Pancreas (tissue), 10 donors: ENCODE measurements at places on chromosomes 4 and X. TPM values are rescaled to one million over a fixed set of nuclear protein-coding genes. Genes with fewer than 3 reads are reported as not detected.
A peak's percentile ranks its signal among the peaks of the same experiment; 100 is the strongest.

DNA sequence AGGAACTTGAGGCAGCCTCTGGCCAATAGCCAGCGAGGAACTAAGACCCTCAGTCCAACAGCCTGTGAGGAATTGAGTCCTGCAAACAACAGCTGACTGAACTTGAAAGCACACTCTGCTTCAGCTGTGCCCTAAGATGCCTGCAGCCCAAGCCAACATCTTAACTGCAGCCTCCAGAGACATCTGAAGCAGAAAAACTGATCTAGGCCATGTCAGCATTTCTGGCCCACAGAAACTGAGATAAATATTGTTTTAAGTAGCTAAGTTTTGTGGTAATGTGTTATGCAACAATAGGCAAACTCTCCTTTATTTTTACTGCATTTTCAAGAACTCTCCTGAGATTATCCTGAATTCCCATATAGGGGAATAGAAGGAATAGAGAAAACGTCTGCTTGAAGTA is 24.4 kb upstream of the PIGA start:
- no peaks in the 10 kb centered on the region for H3K27me3 ChIP-seq
- H3K4me3 ChIP-seq = no peak overlapping the region
- no peaks in the 10 kb centered on the region for H3K36me3 ChIP-seq
- H3K27ac ChIP-seq = no peak overlapping the region
- DNase-seq = no peak

GRCh38 chr4:95531141-95531540 is 17.6 kb downstream of the UNC5C start:
- no peak overlapping the region for H3K27ac ChIP-seq
- no peak for DNase-seq
- no peaks in the 10 kb centered on the region for H3K27me3 ChIP-seq
- no peaks in the 10 kb centered on the region for H3K4me1 ChIP-seq

DNA sequence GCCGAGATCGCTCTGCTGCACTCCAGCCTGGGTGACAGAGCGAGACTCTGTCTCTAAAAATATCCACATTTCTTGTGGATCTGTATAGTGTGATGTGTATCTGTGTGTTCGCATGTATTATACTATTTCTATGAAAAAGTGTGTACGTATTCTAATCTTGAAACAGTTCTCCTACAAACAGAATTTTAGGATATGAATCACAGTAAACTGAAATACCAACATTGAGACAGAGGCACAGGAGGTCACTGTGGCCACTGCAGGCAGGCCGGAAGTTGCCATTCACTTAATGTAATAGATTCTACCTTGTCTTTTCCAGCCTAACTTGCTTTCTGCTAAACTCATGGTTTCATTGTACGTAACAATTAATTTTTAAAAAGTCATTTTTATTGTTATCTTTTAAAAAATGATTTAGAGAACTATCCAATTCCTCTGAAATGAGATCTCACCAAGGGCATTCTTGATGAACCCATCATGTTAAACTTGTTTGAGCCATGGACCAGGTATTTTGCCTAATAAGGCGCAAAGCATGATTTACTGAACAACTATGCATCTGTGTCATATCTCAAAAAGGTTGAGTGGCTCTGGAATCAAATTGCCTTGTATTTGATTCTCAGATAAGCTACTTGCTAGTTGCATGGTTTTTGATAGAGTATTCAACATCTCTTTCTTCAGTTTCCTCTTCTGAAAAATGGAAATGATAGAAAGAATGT is 154.9 kb upstream of the GYPA start:
- no peak overlapping the region for H3K27ac ChIP-seq
- DNase-seq = no peak
- no peaks in the 10 kb centered on the region for H3K4me1 ChIP-seq
- no peaks in the 10 kb centered on the region for H3K36me3 ChIP-seq

GRCh38 chrX:39967348-39967747 is 130.4 kb downstream of the BCOR start:
- no peaks in the 10 kb centered on the region for H3K36me3 ChIP-seq
- no peaks in the 10 kb centered on the region for H3K4me1 ChIP-seq
- DNase-seq = no peak
- no peaks in the 10 kb centered on the region for H3K27me3 ChIP-seq

- no peaks in the 10 kb centered on the region for H3K4me1 ChIP-seq
- H3K36me3 ChIP-seq = no peaks in the 10 kb centered on the region
- H3K27me3 ChIP-seq = no peaks in the 10 kb centered on the region
- no peak overlapping the region for H3K27ac ChIP-seq
- DNase-seq = no peak
- H3K4me3 ChIP-seq = no peak overlapping the region
These were observed 914.6 kb upstream of the INTU start for GRCh38 chr4:126718136-126718535.

- no peaks in the 10 kb centered on the region for H3K36me3 ChIP-seq
- no peak overlapping the region for H3K27ac ChIP-seq
- H3K4me3 ChIP-seq = no peak overlapping the region
- no peak for DNase-seq
These were observed 24.2 kb downstream of the SLC25A4 start for GRCh38 chr4:185167234-185167633.

The ATP8A1 gene
- total RNA-seq = 8.2 TPM

The EGF gene
- 21.2 TPM for total RNA-seq

The C1QTNF7 gene
- total RNA-seq = 0.24 TPM

DNA sequence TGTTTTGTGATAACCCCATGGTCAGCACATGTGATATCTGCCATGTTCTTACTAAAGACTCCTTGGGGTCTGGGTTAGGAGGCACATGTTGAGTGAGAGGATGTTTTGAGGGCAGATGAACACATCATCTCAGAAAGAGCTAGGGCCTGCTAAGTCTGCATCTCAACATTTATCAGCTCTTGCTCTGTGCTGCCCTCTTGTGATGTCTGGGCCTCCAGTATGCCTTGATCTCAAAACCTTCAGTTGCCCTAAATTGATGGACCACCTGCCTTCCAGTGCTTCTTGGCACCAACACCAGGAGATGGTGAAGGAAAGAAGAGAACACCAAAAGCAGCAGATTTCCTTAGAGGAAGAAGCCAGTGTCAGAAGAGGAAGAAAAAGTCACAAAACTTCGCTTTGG is 22.5 kb downstream of the MID1 start:
- no peaks in the 10 kb centered on the region for H3K27me3 ChIP-seq
- DNase-seq = no peak
- H3K36me3 ChIP-seq = no peaks in the 10 kb centered on the region
- H3K4me3 ChIP-seq = no peak overlapping the region
- no peak overlapping the region for H3K27ac ChIP-seq

The ERCC6L gene
- total RNA-seq = 0.13 TPM

DNA sequence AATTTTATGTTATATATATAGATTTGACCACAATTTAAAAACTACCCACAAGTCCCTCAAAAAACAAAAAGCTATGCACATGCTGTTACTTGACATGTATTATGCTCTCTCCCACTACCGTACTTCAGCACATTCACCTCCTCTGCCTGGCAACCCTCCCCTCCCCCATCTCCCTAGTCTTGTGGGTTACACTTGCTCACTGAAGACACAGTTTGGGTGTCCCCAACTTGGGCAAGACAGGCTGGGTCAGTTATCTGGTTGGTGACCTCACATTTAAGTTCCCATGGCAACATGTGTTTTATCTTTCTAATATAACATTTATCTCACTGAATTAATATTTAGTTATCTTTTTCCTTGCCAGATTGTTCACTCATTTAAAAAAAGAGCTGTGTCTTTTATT is 32.7 kb downstream of the SEC24D start:
- no peak overlapping the region for H3K4me3 ChIP-seq
- DNase-seq = peak; percentile 41
- H3K27ac ChIP-seq = no peak overlapping the region
- H3K4me1 ChIP-seq = peaks cover 13% of the 10 kb centered on the region

The FAM47E gene
- 8.3 TPM for total RNA-seq

The DMRTC1B gene
- total RNA-seq = 0.82 TPM

- H3K4me3 ChIP-seq = no peak overlapping the region
- no peaks in the 10 kb centered on the region for H3K36me3 ChIP-seq
- no peak overlapping the region for H3K27ac ChIP-seq
- DNase-seq = no peak
- no peaks in the 10 kb centered on the region for H3K27me3 ChIP-seq
These were observed 2.6 kb downstream of the SLC25A31 start for GRCh38 chr4:127732623-127733328.

DNA sequence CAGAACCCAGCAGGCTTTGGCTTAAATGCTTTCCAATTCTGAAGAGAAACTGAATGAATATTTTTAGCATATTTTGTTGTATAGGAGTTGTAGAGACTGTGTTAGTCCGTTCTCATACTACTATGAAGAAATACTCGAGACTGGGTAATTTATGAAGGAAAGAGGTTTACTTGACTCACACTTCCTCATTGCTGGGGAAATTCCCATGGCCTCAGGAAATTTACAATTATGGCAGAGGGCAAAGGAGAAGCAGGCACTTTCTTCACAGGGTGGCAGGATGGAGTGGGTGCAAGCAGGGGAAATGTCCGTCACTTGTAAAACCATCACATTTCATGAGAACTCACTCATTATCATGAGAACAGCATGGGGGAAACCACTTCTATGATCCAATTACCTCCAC is 291.7 kb downstream of the PACRGL start:
- H3K4me3 ChIP-seq = no peak overlapping the region
- H3K36me3 ChIP-seq = no peaks in the 10 kb centered on the region
- no peaks in the 10 kb centered on the region for H3K4me1 ChIP-seq
- H3K27me3 ChIP-seq = no peaks in the 10 kb centered on the region
- H3K27ac ChIP-seq = no peak overlapping the region
- DNase-seq = no peak

The FHIP1A gene
- 18.4 TPM for total RNA-seq

The BANK1 gene
- total RNA-seq = 0.28 TPM

DNA sequence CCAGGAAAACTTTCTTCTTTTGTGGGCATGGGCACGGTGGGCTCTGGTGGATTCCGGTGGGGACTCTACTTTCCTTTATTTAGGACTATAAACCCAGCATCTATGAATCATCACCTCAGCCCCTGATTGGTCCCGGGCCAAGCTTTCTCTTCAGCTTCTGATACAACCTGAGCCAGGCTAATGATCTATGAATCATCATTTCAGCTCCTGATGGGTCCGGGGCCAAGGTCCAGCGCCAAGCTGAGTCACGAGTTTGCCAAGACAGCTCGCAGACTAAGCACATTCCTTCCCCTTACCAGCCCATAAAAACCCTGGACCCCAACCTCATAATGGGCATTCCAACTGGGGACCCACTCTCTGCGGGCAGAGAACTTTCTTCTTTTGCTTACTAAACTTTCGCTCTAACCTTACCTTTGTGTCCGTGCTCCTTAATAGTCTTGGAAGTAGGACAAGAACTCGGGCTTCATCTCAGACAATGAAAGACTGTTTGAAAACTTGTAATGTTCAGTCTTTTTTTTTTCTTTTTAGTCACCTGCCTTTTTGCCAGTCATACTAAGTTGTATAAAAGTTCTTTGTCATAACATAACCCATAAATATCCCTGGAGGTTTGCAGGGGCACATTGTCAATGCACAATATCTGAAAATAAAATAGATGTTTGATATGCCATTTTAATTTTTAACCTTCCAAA is 904.9 kb upstream of the EPHA5 start:
- H3K4me3 ChIP-seq = no peak overlapping the region
- H3K27me3 ChIP-seq = no peaks in the 10 kb centered on the region
- peak; percentile 57 for DNase-seq
- no peak overlapping the region for H3K27ac ChIP-seq
- H3K4me1 ChIP-seq = no peaks in the 10 kb centered on the region

DNA sequence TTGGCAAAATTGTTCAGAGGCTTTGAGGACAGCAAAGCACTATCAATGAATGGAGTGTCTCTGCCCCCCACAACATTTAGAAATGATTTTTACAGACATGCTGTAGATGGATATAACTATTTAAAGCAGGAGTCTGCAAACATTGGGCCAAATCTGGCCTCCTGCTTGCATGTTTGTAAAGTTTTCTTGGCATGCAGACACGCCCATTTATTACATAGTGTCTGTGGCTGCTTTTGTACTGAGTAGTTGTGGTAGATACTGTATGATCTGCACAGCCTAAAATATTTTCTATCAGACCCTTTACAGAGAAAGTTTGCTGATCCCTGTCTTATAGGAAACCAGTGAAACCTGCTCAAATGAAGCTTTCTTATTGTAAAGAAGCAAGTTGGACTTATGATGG is 45.5 kb upstream of the PHEX start:
- H3K4me1 ChIP-seq = no peaks in the 10 kb centered on the region
- no peaks in the 10 kb centered on the region for H3K36me3 ChIP-seq
- no peaks in the 10 kb centered on the region for H3K27me3 ChIP-seq
- H3K27ac ChIP-seq = no peak overlapping the region
- no peak overlapping the region for H3K4me3 ChIP-seq

- DNase-seq = no peak
- H3K27me3 ChIP-seq = no peaks in the 10 kb centered on the region
- H3K27ac ChIP-seq = no peak overlapping the region
- no peaks in the 10 kb centered on the region for H3K4me1 ChIP-seq
- no peak overlapping the region for H3K4me3 ChIP-seq
These were observed 144.8 kb downstream of the FRYL start for GRCh38 chr4:48635310-48635709.

The ABLIM2 gene
- 4.8 TPM for total RNA-seq

DNA sequence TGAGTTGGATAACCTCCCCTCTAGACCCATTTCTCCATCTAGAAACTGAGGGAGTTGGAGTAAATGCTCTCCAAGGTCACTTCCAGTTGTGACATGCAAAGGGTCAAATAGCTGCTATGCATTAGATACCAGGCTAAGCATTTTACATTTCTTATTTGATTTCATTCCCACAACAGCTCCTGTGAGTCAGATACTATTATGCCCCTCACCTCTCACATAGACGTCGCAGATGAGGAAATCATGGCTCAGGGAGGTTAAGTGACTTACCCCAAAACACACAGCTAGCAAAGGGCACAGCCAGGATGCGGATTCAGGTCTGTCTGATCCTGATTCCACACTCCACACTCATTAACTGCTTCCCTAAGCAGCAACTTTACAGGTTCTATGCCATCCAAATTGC is 57.7 kb downstream of the PRPS1 start:
- no peaks in the 10 kb centered on the region for H3K27me3 ChIP-seq
- H3K4me3 ChIP-seq = no peak overlapping the region
- no peaks in the 10 kb centered on the region for H3K36me3 ChIP-seq
- H3K27ac ChIP-seq = peak overlapping the region; percentile 9

- H3K36me3 ChIP-seq = no peaks in the 10 kb centered on the region
- no peaks in the 10 kb centered on the region for H3K4me1 ChIP-seq
- no peak overlapping the region for H3K4me3 ChIP-seq
These were observed 121.7 kb downstream of the CHIC2 start for GRCh38 chr4:53942712-53943111.

GRCh38 chr4:151584101-151584500 is 175.1 kb downstream of the FHIP1A start:
- no peak overlapping the region for H3K4me3 ChIP-seq
- no peaks in the 10 kb centered on the region for H3K27me3 ChIP-seq
- peaks cover 5% of the 10 kb centered on the region for H3K4me1 ChIP-seq
- H3K36me3 ChIP-seq = peaks cover 4% of the 10 kb centered on the region
- DNase-seq = no peak

DNA sequence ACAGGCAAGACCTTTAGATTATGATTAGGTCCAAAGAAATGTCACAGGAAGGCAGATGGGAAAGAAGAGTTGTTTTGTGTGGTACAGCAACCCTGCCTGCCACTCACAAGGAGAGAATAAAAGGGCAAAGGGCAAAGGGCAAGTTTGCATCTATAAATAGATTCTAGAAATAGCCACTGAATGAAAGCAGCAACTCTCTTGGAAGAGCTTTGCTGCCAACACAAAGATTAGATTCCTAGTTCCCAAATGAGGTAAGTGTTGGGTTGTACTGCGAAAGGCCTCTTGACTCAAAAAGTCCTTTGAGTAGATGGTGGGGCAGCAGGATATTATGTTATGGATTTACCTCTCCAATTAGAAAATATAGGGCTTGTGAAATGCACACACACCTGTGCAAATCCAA is 61.2 kb downstream of the MOSPD2 start:
- DNase-seq = no peak
- H3K27ac ChIP-seq = no peak overlapping the region
- no peaks in the 10 kb centered on the region for H3K4me1 ChIP-seq
- no peaks in the 10 kb centered on the region for H3K36me3 ChIP-seq

The GLRA2 gene
- total RNA-seq = not detected
